AG04450 (cell line): ENCODE measurements at places on chromosomes 4 and X. TPM values are rescaled to one million over a fixed set of nuclear protein-coding genes. Genes with fewer than 3 reads are reported as not detected.
A peak's percentile ranks its signal among the peaks of the same experiment; 100 is the strongest.

Gene SPARCL1
- not detected in 2 replicates for polyA plus RNA-seq

Gene MAP9
- polyA plus RNA-seq, result 8.2 and 13.9 TPM in 2 replicates

Gene FAM149A
- polyA plus RNA-seq, result 0.07 and 0.20 TPM in 2 replicates

Gene SMAD1
- polyA plus RNA-seq, result 59.0 and 64.7 TPM in 2 replicates

Gene TEX13B
- not detected in 2 replicates for polyA plus RNA-seq

Gene REPS2
- 0.15 and 0.17 TPM in 2 replicates for polyA plus RNA-seq

Gene GPC3
- polyA plus RNA-seq, result not detected in 2 replicates

Gene FRMD7
- polyA plus RNA-seq, result not detected in 2 replicates

DNA sequence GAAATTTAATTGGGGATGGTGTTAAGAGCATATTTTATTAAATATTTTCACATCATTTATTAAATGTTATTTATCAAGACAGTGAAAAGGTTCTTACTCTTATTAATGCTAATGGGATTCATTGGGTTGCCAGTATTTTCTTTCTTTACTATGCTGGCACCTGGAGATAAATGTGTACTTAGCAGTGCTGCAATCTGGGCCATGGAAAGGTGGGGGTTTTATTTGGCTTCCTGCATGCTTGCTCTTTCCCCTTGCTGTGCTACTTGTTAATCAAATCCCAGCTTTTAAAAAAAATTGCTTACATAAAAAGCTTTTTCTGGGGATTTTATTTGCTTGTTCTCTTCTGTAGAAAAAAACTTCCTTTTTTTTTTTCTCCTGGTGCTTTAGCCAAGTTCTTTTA lies 48.3 kb downstream of the ZAR1 start:
- DNase-seq, result no peak

- no peak for DNase-seq
Observed at GRCh38 chr4:25131926-25132325, 28.3 kb downstream of the SEPSECS start.

DNA sequence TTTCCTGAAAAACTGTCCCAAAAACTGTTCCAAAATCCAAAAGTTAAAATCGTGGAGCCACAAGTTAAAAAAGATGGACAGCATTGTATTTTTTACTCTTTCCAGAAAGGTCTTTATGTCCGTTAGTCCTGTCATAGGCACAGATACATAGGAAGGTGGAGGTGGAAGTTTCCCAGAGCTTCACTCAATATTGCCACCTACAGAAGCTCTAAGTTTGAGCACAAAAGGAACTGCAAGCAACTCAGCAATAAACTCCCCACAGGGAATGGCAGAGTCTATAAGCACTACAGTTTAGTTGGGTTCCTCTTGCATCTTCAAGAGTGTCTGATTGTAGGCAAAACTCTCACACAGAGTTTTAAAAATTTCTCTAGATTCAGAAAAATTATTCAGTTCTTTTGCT lies 22.0 kb upstream of the UGT2B4 start:
- no peak for DNase-seq

GRCh38 chr4:133969202-133969848 lies 232.3 kb downstream of the PABPC4L start:
- DNase-seq, result peak; percentile 1

GRCh38 chr4:168514249-168514852 lies 17.5 kb downstream of the PALLD start:
- DNase-seq, result no peak

GRCh38 chr4:100345585-100345984 lies 155.3 kb upstream of the DDIT4L start:
- no peak for DNase-seq

DNA sequence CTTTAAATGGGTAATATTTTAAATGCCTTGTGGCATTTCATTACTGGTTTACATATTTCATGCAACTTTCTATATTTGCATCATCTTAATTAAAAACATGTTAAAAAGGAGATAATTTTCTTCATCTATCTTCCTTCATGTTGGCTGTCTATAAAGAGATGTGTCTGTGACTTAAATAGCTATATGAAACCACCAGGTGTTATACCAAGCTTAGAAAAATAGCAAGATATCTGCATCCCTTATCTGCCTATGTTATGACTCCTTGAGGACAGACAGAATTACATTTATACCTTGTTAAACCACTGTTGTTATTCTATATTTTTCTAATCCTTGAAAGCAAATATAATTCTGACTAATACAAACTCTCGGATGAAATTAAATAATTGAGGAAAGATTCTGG lies 763.8 kb upstream of the GALNTL6 start:
- DNase-seq, result no peak

GRCh38 chr4:83548151-83548905 lies 12.4 kb downstream of the GPAT3 start:
- DNase-seq, result peak; percentile 86

GRCh38 chr4:17066972-17067371 lies 168.5 kb upstream of the LDB2 start:
- DNase-seq, result peak; percentile 73
